Left forelimb (tissue), 1 donor: ENCODE measurements at places on chromosomes 4 and X.

GRCh38 chrX:70970482-70970995, 39.6 kb upstream of the SLC7A3 start:
- no peak for DNase-seq

DNA sequence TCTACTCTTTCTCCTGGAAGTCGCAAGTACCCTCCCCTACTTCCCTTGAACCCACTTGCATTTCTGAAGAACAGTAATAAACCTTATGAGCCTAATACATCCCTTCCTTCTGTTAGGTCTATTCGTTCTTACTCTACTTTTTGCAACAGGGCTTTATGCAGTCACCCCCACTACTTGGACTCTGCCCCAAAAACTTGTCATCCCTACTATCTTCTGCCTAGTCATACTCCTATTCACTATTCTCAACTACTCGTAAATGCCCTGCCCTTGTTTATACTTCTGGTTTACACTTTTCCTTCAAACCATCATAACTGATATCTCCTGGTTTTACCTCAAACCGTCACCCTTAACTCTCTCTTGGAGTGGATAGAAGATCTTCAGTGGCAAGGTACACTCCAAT, 55.2 kb upstream of the SLIT2 start:
- DNase-seq: no peak

DNA sequence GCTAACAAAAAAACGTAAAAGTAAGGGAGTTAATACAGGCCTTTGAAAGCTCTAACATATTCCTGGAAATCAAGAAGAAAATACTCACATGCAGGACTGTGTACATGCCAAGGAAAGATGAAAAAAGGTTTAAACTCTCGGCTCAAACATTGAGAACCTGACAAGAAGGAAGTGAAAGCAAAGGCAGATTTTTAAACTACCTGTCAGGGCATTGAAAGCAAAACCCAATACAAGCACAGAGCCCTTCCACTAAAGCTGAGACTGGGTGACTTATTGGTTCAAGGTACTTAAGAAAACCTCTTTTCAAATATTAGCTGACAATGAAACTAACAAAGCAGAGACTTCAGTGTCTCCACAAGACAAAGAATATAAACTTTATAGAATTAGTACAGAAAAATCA, 313.0 kb upstream of the GRID2 start:
- no peak for DNase-seq

DNA sequence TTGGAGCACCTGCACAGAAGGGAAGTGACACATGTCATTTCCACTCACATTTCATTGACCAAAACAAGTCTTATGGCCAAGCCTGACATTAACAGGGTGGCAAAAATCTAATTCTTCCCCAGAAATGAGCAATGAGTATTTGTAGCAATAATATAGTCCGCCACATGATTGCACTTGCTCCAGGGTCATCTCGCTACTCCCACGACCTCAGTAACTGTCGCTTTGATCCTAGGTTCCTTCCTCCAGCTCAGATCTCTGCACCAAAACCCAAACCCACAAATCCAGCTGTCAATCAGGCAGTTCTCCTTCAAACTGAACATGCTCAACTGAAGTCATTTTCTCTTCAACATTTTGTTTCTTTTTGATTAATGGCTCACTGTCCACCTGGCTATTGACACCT, 25.2 kb upstream of the PTTG2 start:
- no peak for DNase-seq

DNA sequence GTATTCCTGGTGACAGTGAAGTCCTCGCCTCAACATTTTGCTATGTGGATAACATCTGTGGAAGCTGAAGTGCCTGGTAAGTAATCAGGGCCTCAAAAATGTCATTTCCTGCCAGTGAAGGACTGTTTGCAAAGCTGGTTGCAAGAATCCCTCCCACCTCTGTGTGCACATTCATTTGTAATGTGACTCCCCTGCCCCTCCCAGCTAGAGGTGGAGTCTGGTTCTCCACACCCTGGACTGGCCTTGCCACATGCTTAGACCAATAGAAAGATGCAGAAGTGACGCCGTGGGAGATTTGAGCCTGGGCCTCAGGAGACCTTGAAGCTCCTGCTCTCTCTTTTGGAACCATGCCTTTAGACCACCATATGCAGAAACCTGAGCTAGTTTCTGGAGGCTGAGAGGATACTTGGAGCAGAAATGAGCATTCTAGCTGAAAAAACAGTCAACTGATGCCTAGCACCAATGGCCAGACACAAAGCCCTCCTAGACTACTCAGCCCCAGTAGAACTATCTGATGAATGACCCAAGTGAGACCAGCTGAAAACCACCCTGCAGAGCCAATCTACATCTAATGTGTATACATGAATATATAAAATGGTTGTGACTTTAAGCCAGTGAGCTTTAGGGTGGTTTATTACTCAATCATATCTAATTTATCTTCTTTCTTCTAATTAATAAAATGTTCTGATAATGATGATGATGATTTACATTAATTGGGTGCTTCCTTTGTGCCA, 47.8 kb upstream of the CRMP1 start:
- no peak for DNase-seq

DNA sequence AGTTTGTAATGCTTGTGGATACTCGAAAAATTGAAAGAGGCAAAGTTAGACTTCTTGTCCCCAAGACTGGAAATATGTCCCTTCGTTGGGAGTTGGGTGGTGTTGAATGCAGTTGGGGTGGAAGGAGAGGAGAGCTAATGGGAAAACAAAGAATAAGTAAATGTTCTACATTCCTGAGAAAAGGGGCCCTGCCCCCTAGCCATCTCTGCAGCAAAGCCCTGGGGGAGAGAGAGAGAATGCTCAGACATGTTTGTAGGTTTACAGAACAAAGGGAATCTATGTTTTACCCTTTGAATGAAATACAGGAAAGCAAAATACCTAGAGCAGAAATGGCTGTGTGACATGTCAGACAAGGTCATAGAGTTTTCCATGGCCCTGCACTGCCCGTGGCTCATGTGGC, 88.1 kb downstream of the RASL11B start:
- DNase-seq: no peak

DNA sequence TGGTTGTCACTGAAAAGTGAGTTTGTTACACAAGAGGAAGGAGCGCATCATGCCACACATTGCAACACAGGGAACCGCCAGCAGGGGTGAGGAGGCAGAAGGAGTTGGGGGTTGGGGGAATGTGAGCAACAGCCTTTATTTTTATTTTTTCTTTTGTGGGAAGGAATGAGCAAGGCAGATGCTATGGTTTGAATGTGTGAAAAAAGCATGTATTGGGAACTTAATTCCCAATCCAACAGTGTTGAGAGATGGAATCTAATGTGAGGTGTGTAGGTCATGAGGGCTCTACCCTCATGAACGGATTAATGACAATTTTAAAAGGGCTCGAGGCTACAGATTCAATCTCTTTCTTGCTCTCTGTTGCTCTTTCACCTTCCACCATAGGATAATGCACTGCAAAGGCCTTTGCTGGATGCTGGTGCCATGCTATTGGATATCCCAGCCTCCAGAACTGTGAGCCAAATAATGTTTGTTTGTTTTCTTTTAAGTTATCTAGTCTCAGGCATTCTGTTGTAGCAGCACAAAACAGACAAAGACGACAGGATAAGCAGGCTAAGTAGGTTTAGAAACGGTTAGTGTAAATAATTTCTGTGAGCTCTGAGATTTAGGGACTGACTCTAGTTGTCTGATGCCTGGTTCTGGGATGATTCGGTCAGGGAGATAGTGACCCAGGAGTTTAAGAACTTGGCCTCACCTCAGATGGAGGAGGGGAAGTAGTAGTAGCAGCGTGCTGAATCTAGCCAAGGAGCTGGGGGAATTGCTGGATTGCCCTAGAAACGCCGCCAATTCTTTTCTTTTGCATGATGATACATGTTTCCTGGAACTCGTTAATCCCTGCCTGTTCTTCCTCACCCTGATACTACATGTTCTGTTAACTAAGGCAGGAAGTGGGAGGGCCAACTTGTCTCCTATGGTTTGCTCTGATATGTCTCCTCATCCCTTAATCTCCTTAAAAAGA, 156.6 kb upstream of the CTSO start:
- DNase-seq: no peak

DNA sequence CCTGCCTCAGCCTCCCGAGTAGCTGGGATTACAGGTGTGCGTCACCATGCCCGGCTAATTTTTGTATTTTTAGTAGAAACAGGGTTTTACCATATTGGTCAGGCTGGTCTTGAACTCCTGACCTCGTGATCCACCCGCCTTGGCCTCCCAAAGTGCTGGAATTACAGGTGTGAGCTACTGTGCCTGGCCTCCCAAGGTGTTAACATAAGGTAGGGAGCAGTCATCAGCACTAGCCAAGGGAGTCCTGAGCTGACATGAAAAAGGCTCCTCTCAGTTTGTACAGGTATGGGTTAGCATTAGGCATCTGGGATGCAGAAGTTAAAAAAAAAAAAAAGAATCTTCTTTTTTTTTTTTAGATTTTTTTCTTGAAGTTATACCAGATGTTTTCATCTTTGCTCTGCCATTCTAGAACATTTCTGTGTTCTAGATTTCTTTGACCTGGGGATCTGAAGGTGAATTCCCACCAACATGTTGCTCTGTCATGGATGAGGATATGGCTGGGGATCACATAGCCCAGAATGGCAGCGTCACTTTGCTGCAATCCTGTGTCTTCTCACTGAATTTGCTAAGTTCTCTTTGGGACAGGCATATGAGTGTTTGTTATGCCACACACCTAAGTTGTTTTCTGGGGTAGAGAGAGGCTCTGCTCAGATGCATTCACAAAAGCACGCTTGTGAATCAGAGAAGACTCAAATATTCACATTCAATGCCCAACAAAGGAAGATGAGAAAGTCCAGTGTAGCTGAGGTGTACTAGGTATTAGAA, 24.4 kb upstream of the PLA2G12A start:
- DNase-seq: no peak

- no peak for DNase-seq
Observed at GRCh38 chrX:48468693-48469691, 1.1 kb downstream of the SLC38A5 start.

DNA sequence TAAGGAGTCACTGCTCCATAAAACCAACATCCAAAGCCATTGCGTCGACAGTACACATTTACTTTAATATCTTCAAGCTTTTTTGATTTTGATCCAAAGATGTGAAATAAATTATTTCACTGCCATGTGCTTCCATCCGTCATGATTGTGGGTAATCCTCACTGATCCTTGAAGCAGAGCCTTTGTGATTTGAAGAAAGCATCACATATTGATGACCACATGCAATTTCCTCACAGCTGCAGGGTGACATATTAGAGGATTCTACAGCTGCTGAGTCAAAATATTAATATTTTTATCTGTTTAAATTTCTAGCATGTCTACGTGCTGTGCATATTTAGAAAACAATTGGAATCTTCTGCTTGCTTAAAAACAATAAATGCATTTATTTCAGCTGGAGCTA, 196.8 kb upstream of the ANXA3 start:
- DNase-seq: no peak

DNA sequence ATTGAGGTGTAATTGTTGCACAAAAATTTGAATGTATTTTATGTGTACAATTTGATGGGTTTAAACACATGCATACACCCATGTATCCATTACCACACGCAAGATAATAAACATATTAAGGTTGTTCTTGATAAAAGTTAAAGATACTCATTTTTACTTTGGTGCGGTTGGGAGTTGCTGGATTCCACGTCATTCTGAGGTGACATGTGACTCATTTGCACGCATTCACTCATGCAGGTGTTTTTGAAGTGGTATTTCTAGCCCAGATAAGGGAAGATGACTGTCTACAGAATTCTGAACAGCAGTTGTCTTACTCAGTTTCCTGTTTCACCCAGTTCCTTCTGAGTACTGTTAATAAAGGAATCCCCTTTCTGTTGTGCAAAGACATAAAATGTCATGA, 142.0 kb downstream of the RTL3 start:
- no peak for DNase-seq

DNA sequence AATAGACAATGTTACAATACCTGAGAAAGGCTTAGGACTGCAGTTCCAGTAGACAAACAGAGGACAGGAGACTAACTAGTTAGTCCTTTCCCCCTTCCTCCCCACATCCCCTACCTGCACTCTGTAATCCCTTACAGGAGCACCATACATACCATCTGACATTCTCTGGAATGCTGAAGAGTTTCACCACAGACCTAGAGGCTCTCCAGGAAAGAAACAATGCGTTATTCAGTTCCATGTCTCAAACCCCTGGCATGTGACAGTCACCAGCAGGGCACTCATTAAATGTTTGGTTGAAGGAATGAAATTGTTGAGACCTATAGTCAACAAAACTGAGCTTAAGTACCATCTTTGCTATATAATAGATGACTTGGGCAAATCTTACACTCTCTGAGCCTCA, 100.2 kb upstream of the USP38 start:
- DNase-seq: no peak

DNA sequence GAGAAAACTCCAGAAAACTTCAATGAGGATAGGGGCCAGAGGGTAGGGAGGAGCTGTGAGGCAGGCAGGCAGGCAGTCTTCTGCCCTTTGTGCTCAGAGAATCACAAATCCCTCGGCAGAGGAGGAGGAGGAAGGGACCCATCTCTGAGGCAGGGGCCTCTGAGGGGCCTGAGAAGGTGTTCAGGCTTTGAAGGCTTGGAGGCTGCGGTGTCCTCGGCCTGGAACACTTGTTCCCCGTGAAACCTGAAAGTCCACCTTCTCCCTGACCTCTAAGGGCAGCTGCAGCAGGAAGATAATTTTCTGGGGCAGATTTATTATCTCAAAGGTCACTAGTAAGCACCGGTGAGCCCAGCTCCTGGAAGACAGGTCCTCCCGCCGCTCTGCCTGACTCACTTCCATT, 200.3 kb upstream of the BCOR start:
- DNase-seq: no peak

DNA sequence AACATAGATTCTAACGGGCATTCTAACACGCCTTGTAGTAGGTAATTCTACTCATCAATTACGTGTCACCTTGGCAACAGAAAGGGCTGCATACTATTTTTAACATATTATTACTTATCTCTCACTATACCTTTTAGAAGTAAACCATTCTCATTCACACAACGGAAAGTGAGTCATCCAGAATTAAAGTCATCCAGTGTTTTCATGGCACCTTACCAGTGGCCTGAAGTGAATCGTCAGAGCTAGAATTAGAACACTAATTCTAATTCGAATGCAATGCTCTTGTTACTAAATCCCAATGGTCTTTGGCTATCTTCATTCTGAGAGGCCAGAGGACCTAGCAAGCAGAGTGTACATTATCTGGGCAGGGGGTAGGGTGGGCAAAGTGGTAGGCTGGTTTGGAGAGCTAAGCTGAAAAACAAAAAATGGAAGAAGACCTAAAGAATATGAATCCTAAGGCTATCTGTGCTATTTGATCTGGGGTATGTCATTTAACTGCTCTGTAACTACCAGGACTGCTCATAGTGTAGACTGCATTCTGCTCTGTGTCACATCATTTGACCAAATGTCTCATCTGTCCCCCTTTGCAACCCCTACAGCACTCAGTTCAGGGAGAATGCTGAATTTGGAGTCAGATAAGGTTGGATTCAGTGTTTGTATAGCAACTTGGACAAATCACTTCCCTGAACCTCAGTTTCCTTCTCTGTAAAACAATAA, 96.5 kb downstream of the HDAC8 start:
- no peak for DNase-seq

DNA sequence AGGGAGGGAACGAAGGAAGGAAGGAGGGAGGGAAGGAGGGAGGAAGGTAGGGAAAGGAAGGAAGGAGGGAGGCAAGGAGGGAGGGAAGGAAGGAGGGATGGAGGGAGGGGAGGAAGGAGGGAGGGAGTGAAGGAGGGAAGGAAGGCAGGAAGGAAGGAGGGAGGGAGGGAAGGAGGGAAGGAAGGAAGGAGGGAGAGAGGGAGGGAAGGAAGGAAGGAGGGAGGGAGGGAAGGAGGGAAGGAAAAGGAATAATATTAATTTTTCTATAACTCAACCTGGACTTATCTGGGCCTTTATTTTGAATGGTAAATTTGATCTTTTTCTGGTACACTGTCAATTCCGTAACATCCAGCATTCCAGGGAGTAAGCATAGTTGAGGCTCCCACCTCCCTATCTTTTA, 244.2 kb downstream of the SPRY1 start:
- no peak for DNase-seq

GRCh38 chrX:130552444-130553073, 150.8 kb downstream of the RBMX2 start:
- DNase-seq: no peak
